ENCODE measurements at places on chromosomes 4 and X.

- peak; percentile 70 for DNase-seq
Measured at GRCh38 chr4:107683873-107684272, 36.2 kb downstream of the PAPSS1 start.

GRCh38 chrX:74272230-74272629, 31.8 kb upstream of the ZCCHC13 start:
- no peak for DNase-seq

DNA sequence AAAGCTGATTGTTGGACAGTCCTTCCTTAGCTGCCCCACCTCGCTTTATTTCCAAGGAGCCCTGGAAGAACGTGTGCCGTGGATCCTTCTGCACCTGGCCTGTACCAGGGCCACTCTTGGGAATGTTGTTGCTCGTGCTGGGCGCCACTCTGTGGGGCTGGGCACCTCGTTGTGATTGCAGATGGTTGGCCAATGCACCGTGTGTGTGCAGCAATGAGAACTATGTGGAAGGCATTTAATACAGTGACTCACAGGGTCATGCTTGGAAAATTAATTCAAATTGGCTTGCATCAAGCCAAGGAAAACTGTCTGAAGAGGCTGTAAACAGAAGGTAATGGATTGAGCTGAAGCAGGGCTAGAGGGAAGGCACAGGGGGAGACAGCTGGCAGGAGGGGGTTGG, 37.0 kb upstream of the CD99L2 start:
- no peak for DNase-seq

- no peak for DNase-seq
Measured at GRCh38 chrX:3713937-3714434, 537 bp upstream of the PRKX start.

DNA sequence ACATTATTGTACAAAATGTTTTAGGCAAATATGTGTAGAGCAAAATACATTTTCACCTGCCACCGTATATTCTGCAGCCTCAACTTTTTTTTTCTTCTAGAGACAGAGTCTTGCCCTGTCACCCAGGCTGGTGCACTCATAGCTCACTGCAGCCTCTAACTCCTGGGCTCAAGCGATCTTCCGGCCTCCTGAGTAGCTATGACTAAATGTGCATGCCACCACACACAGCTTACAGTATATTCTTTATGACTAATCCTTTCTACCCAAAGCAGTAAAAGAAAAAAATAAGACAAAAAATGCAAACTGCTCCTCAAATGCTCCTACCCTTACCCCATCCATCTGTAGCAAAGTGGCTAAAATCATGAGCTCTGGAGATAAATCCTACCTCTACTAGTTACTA, 426.3 kb downstream of the KCNIP4 start:
- no peak for DNase-seq

DNA sequence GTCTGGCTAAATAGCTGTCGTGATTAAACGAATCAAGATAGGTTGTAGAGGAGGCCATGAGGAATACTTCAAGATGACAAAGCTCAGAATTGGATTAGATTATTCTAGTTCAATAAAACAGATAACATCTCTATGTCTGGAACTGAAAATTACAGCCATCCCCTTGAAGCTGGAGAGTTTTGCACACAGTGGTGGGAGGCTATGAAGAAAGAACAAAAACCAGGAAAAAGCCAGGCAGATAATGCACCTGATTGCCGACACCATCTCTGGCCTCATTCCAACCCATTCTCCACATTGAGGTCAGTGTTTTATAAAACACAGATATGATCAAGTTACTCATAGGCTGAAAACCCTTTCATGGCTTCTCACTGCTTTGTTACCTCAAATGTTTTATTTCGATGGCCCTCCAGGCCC, 188.3 kb downstream of the RASL11B start:
- no peak for DNase-seq

DNA sequence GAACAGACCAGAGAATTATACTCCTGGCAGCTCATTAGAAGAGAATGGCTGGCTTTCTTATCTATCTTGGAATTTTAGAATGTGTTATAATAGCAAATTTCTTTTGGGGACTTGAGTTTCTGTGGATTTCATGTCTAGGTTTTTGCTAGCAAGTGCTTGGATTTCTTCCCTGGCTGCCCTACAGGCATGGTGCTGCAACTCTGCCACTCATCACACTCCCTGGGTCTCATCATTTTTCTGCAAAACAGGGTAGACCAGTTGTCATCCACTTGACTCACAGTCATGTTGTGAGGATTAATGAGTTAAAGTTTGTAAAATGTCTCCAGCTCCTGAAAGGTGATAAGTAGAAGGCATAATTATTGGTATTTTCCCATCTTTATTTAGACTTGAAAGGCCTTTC, 60.7 kb upstream of the LCORL start:
- DNase-seq, result no peak

DNA sequence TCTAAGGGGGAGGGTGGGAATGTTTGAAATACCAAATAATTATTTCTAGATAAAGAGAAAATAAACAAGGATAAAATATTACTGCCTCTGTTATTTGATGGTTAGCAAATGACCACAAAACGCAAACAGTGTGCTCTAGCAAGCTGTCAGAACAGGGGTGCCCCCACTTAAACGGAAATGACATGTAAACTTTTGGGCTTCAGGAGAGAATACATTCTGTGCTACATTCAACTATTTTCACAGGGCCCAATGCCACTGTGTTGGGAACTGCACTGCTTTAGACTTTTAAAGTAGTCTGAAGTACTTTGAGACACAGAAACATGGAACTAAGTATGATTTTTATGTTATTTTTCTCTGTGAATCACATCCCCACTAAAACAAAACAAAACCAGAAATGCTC, 14.1 kb downstream of the CD40LG start:
- DNase-seq, result no peak

DNA sequence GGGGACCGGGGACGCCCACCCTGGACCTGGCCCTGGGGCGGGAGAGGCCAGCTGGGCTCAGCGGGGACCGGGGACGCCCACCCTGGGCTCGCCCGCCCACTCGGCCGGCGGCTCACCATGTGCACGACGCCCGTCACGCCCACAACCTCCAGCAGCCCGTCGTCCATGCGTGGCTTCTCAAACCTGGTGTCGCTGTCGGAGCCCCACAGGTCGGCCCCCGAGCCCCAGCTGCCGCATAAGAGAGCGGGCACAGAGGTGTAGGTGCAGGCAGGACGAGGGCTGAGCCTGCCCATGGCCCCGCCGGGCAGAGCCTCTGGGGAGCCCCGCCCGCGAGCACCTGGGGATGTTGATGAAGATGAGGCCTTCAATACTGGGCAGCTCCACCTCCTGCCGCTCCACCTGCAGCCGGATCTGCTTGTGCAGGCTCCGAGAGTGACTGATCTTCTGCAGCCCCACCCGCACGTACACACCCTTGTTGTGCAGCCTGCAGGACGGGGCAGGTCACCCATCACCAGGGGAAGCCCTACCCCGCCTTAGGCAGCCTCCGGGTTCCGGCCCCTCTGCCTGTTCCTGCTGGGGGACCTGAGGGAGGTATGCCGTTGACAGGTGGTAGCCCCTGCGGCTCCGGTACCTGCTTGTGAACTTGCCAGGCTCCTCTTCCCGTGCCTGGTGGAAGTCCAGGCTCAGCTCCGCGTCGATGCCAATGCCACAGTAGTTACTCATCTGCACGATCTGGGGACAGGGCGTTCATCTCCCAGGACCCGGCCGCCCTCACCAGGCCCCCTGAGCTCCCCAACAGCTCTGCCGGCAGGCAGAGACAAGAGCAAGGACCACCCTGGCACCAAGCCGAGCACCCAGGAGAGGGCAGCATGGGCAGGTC, 11.8 kb downstream of the DGKQ start:
- peak; percentile 49 for DNase-seq

GRCh38 chr4:89737888-89738287, 99.1 kb downstream of the SNCA start:
- no peak for DNase-seq

- no peak for DNase-seq
Measured at GRCh38 chrX:20066968-20067708, 49.6 kb downstream of the MAP7D2 start.

GRCh38 chrX:11190745-11191510, 79.8 kb downstream of the HCCS start:
- peak; percentile 39 for DNase-seq

GRCh38 chrX:11399489-11400094, 106.4 kb downstream of the AMELX start:
- no peak for DNase-seq

DNA sequence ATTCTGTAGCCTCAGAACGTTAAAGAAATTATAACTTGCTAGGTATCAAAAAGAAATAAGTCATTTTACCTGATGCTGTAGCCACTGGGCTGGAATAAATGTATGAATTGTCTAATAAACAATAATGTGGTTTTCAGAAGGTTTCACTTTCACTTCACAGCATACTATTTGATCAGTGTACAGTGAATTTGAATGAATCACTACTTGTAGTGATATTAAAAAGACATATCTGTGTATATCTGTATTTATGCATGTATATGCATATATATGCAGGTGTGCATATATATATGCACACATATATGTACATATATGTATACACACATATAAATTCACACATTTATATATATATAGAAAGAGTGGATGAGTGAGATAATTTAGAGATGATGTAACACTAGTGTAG, 440.0 kb upstream of the PCDH10 start:
- DNase-seq, result no peak

GRCh38 chr4:187075514-187075913, 351.9 kb upstream of the FAT1 start:
- DNase-seq, result no peak

- no peak for DNase-seq
Measured at GRCh38 chrX:16827225-16827624, 41.0 kb downstream of the TXLNG start.

GRCh38 chr4:161178310-161178709, 985.5 kb downstream of the FSTL5 start:
- DNase-seq, result no peak

- DNase-seq, result no peak
Measured at GRCh38 chr4:82260632-82261031, 113.2 kb downstream of the HNRNPD start.

- DNase-seq, result no peak
Measured at GRCh38 chr4:107989162-107989536, 540 bp upstream of the HADH start.

DNA sequence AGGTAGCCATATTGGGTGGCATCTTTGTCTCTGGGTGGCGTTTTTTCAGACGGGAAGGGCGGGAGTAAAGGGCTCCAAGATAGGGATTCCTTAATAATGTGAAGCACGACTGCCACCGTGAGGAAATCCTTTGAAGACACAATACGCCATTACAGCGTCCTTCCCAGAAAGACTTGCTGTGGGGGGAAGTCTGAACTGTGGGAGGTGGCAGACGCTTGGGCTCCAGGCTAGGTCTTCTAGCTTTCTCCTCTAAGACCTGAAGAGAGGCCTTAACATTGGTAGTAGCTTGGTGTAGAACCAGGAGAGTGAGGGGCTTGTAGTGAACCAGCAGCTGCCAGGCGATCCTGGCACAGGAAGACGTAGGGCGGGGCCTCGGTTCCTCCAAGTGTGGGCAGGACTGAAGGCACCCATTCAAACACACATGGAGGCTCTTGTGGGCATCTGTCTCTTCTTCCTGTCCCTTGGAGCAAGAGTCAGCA, 197.3 kb downstream of the OR13H1 start:
- DNase-seq, result peak; percentile 89

DNA sequence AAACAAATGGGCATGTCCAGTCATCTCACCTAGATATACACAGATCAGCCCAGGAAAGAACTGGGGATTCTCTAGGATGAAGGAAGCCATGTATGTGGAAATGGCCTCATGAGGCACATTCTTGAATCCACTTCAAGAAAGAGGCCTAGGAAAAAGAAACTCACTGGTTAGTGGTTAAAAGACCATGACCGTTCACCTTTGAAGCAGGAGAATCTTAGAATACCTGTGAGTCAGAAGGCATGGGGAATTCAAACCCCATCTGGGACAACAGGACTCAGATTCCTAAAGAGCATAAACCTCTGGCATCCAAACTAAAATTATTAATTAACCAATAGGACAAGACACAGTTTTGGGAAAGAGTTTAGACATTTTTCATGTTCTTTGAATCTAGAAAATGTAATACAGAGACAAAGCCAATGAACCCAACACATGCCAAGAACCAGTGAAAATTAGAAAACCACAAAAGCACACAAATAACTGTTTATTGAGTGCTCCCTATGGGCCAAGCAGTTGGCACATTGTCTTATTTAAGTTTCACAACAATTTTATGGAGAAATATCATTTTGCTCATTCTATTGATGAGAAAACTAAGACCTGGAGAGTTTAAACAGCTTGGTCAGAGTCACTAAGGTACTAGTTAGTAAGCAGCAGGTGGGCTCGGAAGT, 97.5 kb downstream of the NPNT start:
- DNase-seq, result no peak

DNA sequence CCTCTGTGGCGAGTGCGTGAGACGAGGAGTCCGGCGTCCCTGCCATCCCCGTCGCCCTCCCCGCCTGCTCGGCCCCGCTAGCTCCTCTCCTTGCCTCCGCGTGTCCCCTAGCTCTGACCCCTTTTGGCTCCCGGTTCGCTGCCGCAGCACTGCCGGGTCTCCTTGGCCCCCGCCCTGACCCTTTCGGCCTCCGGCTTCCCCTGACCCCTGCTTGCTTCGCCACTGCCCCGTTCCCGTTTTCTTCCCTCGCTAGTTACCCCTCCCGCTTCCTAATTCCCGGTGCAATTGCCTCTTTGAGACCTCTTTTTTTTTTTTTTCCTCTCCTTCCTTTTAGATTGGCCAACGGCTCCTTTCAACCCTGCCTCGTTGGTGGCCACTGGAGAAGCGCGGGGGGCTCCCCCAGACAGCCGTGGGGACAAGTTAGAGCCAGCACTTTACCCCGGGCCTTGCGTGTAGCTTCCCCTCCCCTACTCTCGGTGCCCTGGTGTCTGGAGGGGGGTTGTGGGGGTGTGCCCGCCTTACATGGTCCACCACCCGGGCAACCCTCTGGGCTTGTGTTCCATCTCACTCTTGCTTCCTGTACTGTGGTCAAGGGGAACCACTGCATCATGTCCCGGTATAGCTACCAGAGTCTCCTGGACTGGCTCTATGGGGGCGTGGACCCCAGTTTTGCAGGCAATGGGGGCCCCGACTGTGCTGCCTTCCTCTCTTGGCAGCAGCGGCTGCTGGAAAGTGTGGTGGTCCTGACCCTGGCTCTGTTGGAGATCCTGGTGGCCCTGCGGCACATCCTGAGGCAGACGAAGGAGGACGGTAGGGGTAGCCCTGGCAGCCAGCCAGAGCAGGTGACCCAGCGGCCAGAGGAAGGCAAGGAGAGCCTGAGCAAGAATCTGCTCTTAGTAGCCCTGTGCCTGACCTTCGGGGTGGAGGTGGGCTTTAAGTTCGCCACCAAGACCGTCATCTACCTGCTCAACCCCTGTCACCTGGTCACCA, 548 bp downstream of the TMEM164 start:
- DNase-seq, result peak; percentile 39

DNA sequence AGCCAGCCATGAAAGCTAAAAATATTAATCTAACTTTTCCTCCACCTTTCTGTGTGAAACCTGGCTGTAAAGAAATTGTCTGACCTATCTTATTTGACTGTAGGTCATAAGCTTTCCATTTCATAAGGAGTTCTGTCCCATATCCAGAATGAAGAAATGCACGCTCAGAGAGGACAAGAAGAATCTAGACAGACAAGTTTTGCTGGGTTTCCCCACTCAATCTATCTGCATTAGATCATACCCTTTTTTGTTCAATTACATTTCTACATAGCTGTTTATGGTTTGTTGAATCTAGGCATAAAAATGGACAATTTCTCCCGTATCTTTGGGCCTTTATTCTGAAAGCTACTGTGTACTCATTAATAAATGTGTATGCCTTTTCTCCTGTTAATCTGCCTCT, 1495.1 kb downstream of the C4orf33 start:
- DNase-seq, result no peak

GRCh38 chrX:37509349-37509748, 62.1 kb upstream of the LANCL3 start:
- no peak for DNase-seq
